ENCODE measurements at places on chromosomes 13 and 19.

DNA sequence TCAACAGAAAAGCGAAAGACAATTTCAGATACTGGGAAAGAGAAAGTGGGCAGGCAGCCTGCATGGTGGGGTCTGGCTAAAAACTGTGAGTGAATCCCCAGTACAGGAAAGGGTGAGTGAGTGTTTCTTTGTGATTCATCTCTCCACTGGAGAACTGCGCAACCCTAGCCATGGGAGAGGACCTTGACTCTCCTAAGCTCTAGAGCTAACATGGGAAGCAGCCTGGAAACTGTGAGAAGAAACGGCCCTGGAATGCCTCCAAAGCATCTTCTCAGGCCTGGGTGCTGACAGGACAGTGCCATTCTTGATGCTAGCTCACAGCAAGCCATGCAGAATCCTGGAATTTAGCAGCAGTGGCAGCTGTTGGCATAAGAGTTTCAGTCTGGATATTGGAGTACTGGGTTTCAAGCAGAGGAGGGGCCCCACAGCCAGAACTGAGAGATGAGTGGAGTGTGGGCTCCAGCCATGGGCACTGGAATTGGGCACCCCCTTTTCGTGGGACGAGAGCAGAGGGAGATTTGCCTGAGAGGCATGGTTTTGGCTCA, 18.7 kb upstream of the SLAIN1 start:
- no peak for DNase-seq

- DNase-seq = no peak
Observed at GRCh38 chr19:20162821-20163220, 4.2 kb upstream of the ZNF486 start.

DNA sequence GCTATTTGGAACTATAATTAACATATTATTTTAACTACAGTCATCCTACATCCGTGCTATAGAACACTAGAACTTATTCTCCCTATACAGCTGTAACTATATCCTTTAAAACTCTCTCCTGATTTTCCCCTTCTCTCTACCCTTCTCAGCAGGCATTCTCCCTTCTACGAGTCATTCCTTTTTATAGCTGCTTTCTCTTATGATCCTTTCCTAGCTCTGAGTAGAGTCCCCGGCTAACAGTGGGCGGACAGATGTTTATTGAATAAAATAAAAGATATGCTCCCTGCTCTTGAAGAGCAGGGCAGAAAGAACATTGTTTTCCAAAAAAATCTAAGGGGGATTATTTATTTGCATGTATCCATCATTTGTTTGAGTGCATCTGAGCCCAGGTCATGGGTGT, 246.5 kb upstream of the TMTC4 start:
- no peak for DNase-seq

DNA sequence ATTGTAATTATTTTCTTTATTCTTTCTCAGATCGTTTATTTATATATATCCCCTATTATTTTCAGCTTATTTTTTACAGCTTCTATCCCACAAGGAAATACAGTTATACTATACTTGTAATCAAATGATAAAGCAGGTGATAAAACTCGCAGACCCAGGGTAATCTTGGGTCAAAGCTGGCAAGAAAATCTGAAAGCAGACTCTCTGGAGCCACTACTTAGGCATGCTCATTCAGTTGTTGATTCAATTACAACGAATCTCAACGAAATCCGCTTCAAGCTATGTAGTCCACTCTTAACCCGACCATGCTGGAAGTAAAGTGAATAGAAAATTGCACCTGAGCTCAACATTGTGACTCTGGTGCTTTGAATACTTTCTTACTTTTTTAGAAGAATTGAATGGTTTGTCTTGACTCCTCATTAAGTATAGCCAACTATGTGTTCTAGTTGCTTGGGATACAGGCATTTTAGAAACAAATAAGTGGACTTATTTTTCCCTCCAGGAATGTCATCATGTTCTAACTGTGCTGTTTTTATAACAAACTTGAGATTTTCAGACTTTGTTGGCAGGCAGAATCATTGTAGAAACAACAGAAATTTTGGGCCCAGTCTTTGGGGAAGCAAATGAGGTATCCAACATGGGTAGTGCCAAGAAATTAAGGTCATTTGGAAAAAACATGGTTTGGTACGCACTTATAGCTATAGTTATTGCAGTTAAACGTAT, 21.4 kb downstream of the ESD start:
- no peak for DNase-seq

DNA sequence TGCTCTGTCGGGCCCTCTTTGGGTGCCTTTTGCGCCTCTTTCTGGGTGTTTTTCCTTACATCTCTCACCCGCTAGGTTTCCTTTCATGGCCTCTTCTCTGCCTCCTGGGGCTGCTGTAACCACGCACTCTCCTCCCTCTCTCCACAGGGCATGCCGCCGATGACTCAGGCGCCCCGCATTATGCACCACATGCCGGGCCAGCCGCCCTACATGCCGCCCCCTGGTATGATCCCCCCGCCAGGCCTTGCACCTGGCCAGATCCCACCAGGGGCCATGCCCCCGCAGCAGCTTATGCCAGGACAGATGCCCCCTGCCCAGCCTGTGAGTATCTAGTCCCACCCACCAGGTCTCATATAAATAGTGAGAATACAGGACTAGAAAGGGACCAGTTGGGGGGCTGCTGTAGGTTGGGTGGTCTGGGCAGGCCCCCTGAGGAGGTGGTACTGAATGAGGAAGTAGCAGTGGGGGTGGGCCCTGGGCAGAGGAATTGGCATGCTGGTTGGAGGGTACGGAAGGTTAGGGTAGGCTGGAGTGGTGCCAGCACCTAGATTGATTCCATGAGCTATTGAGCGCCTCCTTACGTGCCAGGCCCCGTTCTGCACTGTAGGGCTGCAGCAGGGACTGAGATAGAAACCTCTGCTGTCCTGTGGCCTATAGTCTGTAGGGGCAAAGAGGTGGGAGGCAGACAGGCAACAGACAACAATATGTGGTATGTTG, 11.9 kb downstream of the SNRPA start:
- DNase-seq = no peak

GRCh38 chr19:16814526-16815100, 14.6 kb upstream of the SIN3B start:
- DNase-seq = no peak

DNA sequence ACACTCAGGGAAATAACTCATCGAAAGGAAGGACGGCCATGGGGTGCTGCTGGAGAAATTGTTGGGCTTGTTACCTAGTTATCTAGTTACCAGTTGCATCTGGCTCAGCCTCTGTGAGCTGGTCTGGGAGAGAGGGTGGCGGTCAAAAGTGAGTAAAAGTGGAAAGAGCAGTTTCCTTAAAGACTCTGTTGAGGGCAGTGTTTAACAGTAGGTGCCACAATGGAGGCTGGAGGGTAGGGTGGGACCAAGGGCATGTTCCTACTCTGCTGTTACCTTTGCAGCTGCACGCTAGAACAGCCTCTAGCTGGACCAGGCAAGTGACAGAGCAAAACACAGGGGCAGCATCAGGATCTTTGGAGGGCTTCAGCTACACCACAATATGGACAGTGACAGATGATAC, 228.8 kb upstream of the STARD13 start:
- DNase-seq = no peak

DNA sequence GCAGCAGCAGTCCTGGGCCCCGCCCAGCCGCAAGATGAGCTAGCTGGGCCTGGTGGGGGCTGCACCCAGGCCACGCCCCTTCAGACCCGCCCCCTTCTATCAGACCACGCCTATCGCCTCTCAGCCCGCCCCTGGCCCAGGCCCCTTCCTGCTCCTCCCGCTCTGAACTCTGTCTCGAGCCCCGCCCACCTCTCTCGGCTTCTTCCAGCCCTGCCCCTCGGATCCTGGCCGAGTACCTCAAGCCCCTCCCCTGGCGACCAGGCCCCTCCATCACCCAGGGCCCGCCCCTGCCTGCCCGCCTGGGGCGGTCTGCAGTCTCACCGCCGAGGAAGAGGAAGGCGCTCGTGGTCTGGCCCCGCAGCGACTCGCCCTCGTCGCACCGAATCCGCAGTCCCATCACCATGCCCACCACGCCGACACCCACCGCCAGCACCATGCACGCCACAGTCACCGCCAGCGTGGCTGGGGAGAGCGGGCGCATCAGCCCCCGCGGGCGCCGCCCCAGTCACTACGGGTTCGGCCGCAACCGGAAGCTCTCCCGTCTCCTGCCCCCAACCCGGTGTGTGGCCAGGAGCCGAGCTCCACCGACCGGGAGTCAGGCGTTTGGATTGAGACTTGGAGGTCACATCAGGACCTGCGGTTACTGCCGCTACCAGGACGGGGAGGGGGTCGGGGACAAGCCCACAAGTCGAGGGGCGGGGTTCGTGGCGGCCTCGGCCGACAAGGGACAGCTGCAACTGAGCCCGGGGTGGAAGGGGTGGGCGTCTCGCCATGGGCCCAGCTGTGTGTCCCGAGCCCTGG, 1.0 kb downstream of the CLDND2 start:
- DNase-seq = peak; percentile 99

DNA sequence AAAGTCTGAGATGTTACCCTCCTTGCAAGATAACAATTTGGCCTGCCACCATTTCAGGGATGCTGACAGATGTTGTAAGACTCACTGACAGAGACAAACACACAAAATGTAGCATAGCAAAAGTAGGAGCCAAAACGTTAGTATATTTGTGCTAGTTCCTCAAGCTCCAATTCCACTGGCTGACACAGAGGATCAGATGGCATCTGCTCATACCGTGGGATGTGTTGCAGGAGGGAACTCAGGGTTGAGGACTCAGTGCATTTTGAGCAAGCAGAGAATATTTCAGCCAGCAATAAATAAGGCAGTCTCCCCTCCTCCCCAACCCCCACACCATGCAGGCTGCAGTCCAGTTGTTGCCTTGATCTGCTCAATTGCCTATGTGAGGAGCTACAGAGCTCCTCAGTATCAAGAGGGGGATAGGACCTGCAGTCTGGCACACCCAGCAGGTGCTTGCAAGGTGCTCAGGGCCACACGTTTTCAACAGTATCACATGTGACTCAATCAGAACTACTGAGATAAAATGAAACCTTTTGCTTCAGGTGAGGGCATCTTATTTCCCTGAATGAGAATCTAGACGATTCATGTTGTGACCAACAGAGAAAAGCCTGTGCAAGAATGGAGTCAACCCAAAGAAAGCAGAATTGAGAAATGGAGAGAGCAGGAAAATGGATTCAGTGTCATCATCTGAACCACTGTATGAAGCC, 23.6 kb upstream of the LRCH1 start:
- no peak for DNase-seq

GRCh38 chr19:33125929-33126388, 6.0 kb upstream of the WDR88 start:
- DNase-seq = peak; percentile 89

Measured in AG20443 (cell line).